ENCODE measurements at places on chromosomes 6 and 20.

DNA sequence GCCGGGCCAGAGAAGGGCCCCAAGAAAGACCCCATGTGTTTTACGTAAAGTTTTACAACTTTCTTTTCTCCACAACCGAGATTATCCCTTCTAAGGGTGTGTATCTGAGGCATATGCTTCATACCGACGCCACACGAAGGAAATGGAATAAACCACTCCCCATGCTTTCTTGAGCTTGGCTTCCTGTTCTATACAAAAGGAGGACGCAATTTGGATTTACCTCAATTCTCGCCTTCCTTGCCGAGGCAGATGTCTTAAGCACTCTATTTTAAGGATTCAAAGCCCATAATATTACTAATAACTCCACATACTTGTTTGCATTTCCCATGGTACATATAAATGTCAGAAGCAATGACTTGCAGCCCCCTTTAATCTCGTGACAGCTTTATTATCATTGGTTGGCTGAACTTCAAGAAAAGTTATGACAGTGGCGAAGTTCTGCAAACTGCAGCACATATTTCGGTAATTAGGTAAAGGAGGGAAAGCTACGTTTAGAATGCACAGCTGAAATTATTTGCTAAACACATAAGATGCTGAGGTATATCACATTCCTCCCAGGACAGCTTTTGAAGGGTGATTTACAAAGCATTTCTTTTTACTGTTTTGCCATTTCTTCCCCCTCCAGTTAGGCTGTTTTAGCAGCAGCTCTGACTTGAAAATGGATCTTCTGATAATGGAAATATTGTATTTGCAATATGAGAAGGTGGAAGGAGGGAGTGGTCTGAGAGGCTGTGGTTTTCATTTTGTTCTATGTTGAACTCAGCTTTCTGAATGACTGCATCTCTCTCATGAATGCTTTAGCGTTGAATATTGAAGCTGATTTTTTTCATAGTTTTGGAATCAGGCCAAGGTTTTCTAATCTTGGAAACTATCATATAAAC, 330.5 kb downstream of the EPHA7 start:
- no peak for DNase-seq

GRCh38 chr6:47134476-47135189, 92.5 kb upstream of the ADGRF1 start:
- DNase-seq: no peak

GRCh38 chr6:42777126-42777822, 4.6 kb upstream of the BICRAL start:
- DNase-seq: no peak

- no peak for DNase-seq
These were observed 325.6 kb upstream of the RUNX2 start for GRCh38 chr6:45002390-45003105.

Measured in stimulated activated CD4-positive, alpha-beta T cell treated with anti-CD3 and anti-CD28 coated beads, Interleukin-4, amount 100 ng/mL, for 4 hours (primary cell).